ENCODE measurements at places on chromosomes 2 and 18.

DNA sequence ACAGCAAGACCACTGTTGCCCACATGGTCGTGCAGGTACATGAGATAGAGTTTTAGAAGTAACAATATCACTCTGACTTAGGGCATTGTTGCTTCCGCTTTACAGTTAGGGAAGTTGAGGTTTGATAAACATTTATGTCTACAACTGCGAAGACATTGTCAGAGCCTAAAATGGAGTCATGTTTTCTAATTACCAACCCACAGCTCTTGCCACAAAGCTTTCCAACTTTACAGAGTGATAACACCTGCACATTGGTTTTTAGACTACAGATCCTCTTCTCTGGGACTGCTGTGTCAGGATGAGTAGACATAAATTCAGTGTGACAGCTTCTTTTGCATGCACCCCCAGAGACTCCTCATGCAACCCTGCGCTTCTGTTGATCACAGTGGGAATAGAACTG is 119.0 kb downstream of the FEZ2 start:
- no peak for DNase-seq

- no peak for DNase-seq
Measured at GRCh38 chr2:67130531-67131256, 266.4 kb upstream of the ETAA1 start.

- DNase-seq = no peak
Measured at GRCh38 chr18:62621546-62621945, 93.8 kb upstream of the PHLPP1 start.

- DNase-seq = no peak
Measured at GRCh38 chr2:204503869-204504268, 41.4 kb upstream of the PARD3B start.

- DNase-seq = no peak
Measured at GRCh38 chr2:238407566-238407965, 19.2 kb upstream of the ASB1 start.
